ENCODE measurements at places on chromosomes 5 and 9. TPM values are rescaled to one million over a fixed set of nuclear protein-coding genes. Genes with fewer than 3 reads are reported as not detected.

TCOF1 gene
- total RNA-seq, result 31.4 TPM

GDA gene
- not detected for total RNA-seq

CDH9 gene
- not detected for total RNA-seq

PLAC8L1 gene
- total RNA-seq, result not detected

UTP15 gene
- total RNA-seq, result 4.9 TPM

SELENOP gene
- total RNA-seq, result 119 TPM

PCSK1 gene
- 3.2 TPM for total RNA-seq

HABP4 gene
- total RNA-seq, result 26.9 TPM

DNA sequence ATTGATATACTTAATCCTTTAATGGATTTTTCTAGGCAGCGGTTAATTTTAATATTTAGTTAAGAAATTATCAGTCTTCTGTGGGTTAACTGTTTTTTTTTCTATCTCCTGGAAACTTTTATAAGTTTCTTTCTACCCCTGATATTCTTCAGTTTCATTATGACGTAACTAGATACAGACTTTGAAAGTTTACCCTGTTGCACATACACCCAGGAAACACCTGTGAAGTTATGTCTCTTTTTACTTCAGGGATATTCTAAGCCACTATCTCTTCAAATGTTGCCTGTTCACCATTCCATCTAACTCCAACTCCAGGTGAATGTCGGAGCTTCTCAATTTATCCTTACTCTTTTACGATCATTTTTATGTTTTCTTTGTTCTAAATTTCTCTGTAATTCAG, 329.0 kb downstream of the ICE1 start:
- no peaks in the 10 kb centered on the region for H3K27me3 ChIP-seq
- H3K27ac ChIP-seq, result no peak overlapping the region
- no peaks in the 10 kb centered on the region for H3K36me3 ChIP-seq
- DNase-seq, result no peak
- no peak overlapping the region for H3K4me3 ChIP-seq
- no peaks in the 10 kb centered on the region for H3K4me1 ChIP-seq

- no peaks in the 10 kb centered on the region for H3K27me3 ChIP-seq
- no peak for DNase-seq
- no peak overlapping the region for H3K4me3 ChIP-seq
- no peak overlapping the region for H3K27ac ChIP-seq
These were observed 31.6 kb downstream of the DTWD2 start for GRCh38 chr5:118956727-118957126.

DNA sequence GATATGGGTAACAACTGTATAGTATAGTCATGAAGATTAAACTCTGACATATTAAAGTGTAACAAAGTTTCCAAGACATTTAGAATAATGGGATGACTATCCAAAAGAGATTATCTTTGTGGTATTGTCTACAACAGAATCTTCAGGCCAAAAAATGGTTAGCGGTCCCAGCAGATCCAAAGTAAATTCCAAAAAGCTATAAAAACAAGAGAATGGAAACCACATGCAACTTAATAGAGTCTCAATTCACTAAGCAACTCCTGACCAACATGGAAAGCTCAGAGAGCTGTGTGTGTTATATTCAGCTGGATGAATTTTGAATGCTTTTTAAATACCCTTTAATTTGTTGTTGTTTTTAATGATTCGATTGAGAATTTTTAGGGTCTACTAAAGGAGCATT, 688.2 kb downstream of the CETN3 start:
- no peak for DNase-seq
- H3K4me3 ChIP-seq, result no peak overlapping the region
- no peak overlapping the region for H3K27ac ChIP-seq
- H3K4me1 ChIP-seq, result no peaks in the 10 kb centered on the region
- no peaks in the 10 kb centered on the region for H3K27me3 ChIP-seq

DNA sequence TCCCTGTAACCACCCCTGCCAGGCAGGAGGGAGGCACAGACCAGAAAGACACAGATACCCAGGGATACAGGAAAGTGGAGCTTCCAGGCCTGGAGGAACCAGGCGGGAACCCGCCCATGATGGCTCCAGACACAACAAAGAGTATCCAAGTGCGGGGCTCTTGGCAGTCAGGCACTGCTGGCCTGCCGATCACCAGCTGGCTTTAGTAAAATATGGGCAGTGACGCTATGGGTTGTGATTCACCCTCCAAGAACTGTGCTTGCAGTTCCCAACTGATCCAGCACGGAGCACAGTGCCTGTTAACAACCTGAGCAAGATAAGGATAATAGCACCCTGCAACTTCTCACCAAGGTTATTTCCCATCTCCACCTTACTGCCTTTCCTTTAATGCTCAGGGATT, 463.3 kb downstream of the IRX1 start:
- H3K27ac ChIP-seq, result no peak overlapping the region
- DNase-seq, result no peak
- no peaks in the 10 kb centered on the region for H3K27me3 ChIP-seq
- peaks cover 6% of the 10 kb centered on the region for H3K4me1 ChIP-seq

- H3K4me3 ChIP-seq, result no peak overlapping the region
- DNase-seq, result no peak
- H3K36me3 ChIP-seq, result no peaks in the 10 kb centered on the region
- H3K4me1 ChIP-seq, result peaks cover 8% of the 10 kb centered on the region
- H3K27me3 ChIP-seq, result no peaks in the 10 kb centered on the region
These were observed 173.5 kb upstream of the NREP start for GRCh38 chr5:111930449-111930848.

- H3K27ac ChIP-seq, result no peak overlapping the region
- H3K4me1 ChIP-seq, result no peaks in the 10 kb centered on the region
- no peaks in the 10 kb centered on the region for H3K27me3 ChIP-seq
- no peak for DNase-seq
These were observed 98.5 kb downstream of the GABBR2 start for GRCh38 chr9:98610211-98610610.

GRCh38 chr9:104958751-104959150, 30.8 kb upstream of the ABCA1 start:
- no peak for DNase-seq
- no peak overlapping the region for H3K4me3 ChIP-seq
- no peaks in the 10 kb centered on the region for H3K4me1 ChIP-seq
- H3K27me3 ChIP-seq, result no peaks in the 10 kb centered on the region
- H3K27ac ChIP-seq, result no peak overlapping the region

GRCh38 chr9:130870491-130871381, 25.9 kb downstream of the QRFP start:
- no peak overlapping the region for H3K27ac ChIP-seq
- H3K36me3 ChIP-seq, result peaks cover 67% of the 10 kb centered on the region
- H3K27me3 ChIP-seq, result no peaks in the 10 kb centered on the region
- H3K4me3 ChIP-seq, result no peak overlapping the region

DNA sequence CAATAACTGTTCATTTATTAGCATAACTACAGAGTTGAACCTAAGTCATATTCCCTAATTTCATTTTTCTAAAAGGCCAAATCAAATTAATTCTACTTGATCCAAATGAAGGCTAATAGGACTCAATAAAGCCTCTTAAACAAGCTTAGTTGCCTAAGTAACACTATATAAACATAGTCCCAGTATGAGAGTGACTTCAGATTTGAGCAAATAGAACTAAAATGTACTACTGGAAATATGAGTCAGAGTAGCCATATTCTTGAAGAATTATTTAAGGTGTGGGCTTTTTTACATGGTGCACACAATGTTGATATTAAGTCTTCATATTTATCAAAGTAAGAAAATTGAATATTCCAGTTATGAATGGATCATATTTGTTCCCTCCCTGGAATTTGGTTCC, 872.3 kb downstream of the MAT2B start:
- DNase-seq, result no peak
- no peak overlapping the region for H3K4me3 ChIP-seq
- no peaks in the 10 kb centered on the region for H3K4me1 ChIP-seq
- no peaks in the 10 kb centered on the region for H3K36me3 ChIP-seq
- no peak overlapping the region for H3K27ac ChIP-seq
- no peaks in the 10 kb centered on the region for H3K27me3 ChIP-seq

- no peak overlapping the region for H3K4me3 ChIP-seq
- no peaks in the 10 kb centered on the region for H3K27me3 ChIP-seq
- H3K27ac ChIP-seq, result no peak overlapping the region
- H3K36me3 ChIP-seq, result peaks cover 15% of the 10 kb centered on the region
- DNase-seq, result no peak
- H3K4me1 ChIP-seq, result no peaks in the 10 kb centered on the region
These were observed 92.1 kb downstream of the NR3C1 start for GRCh38 chr5:143311428-143311827.

- no peaks in the 10 kb centered on the region for H3K4me1 ChIP-seq
- no peak overlapping the region for H3K27ac ChIP-seq
- H3K4me3 ChIP-seq, result no peak overlapping the region
- no peak for DNase-seq
- no peaks in the 10 kb centered on the region for H3K27me3 ChIP-seq
These were observed 44.2 kb downstream of the SARDH start for GRCh38 chr9:133693703-133694529.

GRCh38 chr5:136215812-136216211, 22.9 kb upstream of the SMIM32 start:
- H3K27me3 ChIP-seq, result no peaks in the 10 kb centered on the region
- no peak for DNase-seq
- H3K4me3 ChIP-seq, result no peak overlapping the region

- DNase-seq, result peak; percentile 81
- H3K36me3 ChIP-seq, result no peaks in the 10 kb centered on the region
- peak overlapping the region; percentile 82 for H3K27ac ChIP-seq
These were observed 45.6 kb downstream of the COL15A1 start for GRCh38 chr9:98989036-98990000.

DNA sequence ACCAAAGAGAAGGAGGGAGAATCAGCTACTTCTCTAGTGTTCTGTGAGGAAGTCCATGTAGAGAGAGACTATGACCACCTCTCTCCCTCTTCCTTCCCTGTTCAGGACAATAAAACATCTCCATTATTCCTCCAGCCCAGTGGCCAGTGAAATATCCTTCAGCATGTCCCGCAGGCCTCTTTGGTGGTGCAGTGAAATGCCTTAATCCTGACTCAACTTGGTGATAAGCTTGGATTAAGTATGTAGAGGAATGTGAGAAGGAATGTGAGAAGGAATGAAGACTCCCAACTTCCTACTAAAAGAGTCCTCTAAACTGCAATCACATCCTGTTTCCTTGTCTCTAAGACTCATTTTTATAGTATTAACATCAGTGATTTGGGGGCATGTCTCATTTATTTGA, 167.3 kb downstream of the TRPM3 start:
- DNase-seq, result no peak
- peaks cover 5% of the 10 kb centered on the region for H3K4me1 ChIP-seq
- H3K27me3 ChIP-seq, result no peaks in the 10 kb centered on the region
- no peaks in the 10 kb centered on the region for H3K36me3 ChIP-seq
- no peak overlapping the region for H3K27ac ChIP-seq
- no peak overlapping the region for H3K4me3 ChIP-seq

- no peaks in the 10 kb centered on the region for H3K4me1 ChIP-seq
- H3K36me3 ChIP-seq, result peaks cover 27% of the 10 kb centered on the region
These were observed 182.5 kb downstream of the GAPVD1 start for GRCh38 chr9:125444166-125444565.

DNA sequence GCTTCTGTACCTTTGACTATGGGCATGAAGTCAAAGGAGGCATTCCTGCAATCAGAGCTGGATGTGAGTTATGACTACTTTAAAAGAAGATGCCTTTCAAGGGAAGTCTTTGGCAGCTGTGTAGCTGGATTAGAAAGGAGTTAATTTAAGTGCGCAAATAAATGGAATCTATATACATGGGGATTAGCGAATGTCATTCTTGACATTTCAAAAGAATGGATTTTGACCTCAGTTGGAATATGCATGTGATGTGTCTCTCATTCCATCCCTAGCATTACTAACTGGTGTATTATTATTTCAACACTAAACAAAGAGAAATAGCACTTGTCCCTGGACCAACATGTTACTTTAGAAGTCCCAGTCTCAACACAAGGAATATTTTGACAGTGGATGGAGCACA, 359.6 kb upstream of the SLC24A2 start:
- no peaks in the 10 kb centered on the region for H3K27me3 ChIP-seq
- H3K36me3 ChIP-seq, result no peaks in the 10 kb centered on the region
- no peaks in the 10 kb centered on the region for H3K4me1 ChIP-seq
- no peak overlapping the region for H3K27ac ChIP-seq
- no peak overlapping the region for H3K4me3 ChIP-seq

GRCh38 chr5:149422366-149423048, 43.4 kb upstream of the IL17B start:
- peaks cover 68% of the 10 kb centered on the region for H3K4me1 ChIP-seq
- no peak overlapping the region for H3K4me3 ChIP-seq
- peaks cover 96% of the 10 kb centered on the region for H3K36me3 ChIP-seq
- no peaks in the 10 kb centered on the region for H3K27me3 ChIP-seq
- H3K27ac ChIP-seq, result peak overlapping the region; percentile 90

DNA sequence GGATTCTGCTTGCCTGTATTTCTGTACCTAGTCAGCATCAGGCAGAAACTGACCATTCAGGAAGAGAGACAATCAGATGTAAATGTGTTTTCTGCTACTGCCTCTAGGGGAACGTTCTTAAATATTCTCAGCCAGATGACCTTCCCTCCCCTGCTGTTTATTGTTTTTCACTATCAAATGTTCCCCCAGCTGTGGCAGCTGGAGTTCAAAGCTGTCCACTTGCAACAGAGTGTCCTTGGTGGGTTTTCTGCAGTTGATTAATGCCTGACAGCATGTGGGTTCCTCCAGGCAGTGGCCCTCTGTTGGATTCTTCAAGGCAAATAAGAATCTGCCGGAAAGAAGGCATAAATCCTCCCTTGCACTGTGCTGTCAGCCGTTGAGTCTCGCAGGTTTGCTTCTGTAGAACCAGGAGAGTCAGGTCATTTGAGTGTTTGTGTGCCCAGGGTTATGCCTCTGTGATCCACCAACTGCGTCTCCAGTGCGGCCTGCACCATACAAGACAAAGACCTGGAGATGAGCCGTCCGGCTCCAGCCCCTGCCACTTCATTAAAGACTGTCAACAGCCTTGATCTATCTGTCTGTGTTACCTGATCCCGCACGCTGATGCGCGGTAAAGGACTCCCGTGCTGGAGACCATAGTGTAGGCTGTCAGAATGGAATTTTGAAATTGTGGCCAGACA, 203.4 kb downstream of the GADD45G start:
- no peak overlapping the region for H3K27ac ChIP-seq
- H3K27me3 ChIP-seq, result no peaks in the 10 kb centered on the region
- H3K4me1 ChIP-seq, result no peaks in the 10 kb centered on the region
- DNase-seq, result no peak
- no peak overlapping the region for H3K4me3 ChIP-seq
- no peaks in the 10 kb centered on the region for H3K36me3 ChIP-seq

- peak; percentile 68 for DNase-seq
- H3K4me3 ChIP-seq, result peak overlapping the region; percentile 97
- no peaks in the 10 kb centered on the region for H3K27me3 ChIP-seq
- no peaks in the 10 kb centered on the region for H3K4me1 ChIP-seq
- H3K27ac ChIP-seq, result peak overlapping the region; percentile 82
- no peaks in the 10 kb centered on the region for H3K36me3 ChIP-seq
These were observed 910 bp downstream of the TDRD7 start for GRCh38 chr9:97412626-97413385.

GRCh38 chr5:317086-317811, 4.3 kb upstream of the AHRR start:
- peaks cover 9% of the 10 kb centered on the region for H3K27me3 ChIP-seq
- DNase-seq, result no peak
- H3K4me3 ChIP-seq, result no peak overlapping the region
- no peak overlapping the region for H3K27ac ChIP-seq
- peaks cover 9% of the 10 kb centered on the region for H3K4me1 ChIP-seq

- H3K36me3 ChIP-seq, result no peaks in the 10 kb centered on the region
- no peak overlapping the region for H3K27ac ChIP-seq
- DNase-seq, result no peak
- no peaks in the 10 kb centered on the region for H3K4me1 ChIP-seq
These were observed 365.0 kb downstream of the TMEM232 start for GRCh38 chr5:110361471-110361870.
